Activated naive CD4-positive, alpha-beta T cell treated with anti-CD3 and anti-CD28 coated beads for 36 hours (primary cell): ENCODE measurements at places on chromosomes 6 and 20. TPM values are rescaled to one million over a fixed set of nuclear protein-coding genes. Genes with fewer than 3 reads are reported as not detected.

The CLVS2 gene
- total RNA-seq, result not detected

The SLA2 gene
- 44.1 TPM for total RNA-seq

The WFDC5 gene
- not detected for total RNA-seq

- no peak for DNase-seq
These were observed 99.2 kb downstream of the VEGFA start for GRCh38 chr6:43869079-43869710.

The ABHD12 gene
- 13.0 TPM for total RNA-seq

The CALHM5 gene
- not detected for total RNA-seq

The BLOC1S5 gene
- total RNA-seq, result 22.2 TPM

DNA sequence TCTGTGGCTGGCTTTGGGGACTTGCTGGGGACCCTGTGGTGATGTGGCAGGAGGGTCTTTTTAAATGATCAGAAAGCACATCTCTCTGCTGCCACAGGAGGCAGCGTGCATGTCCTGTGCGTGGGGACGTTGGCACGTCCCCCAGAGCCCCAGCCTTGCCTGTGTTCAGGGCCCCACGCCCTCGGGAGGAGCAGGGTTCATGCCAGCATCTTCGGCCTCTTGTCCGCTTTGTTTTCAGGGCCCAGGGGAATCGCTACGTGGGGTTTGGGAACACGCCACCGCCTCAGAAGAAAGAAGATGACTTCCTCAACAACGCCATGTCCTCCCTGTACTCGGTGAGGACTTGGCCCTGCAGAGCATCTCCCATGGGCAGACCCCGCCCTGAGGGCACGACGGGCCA, 6.0 kb downstream of the ARFGAP1 start:
- DNase-seq, result no peak

GRCh38 chr6:11667876-11668275, 110.7 kb downstream of the ADTRP start:
- DNase-seq, result no peak

The IMPG1 gene
- not detected for total RNA-seq

The PEX6 gene
- 17.1 TPM for total RNA-seq

DNA sequence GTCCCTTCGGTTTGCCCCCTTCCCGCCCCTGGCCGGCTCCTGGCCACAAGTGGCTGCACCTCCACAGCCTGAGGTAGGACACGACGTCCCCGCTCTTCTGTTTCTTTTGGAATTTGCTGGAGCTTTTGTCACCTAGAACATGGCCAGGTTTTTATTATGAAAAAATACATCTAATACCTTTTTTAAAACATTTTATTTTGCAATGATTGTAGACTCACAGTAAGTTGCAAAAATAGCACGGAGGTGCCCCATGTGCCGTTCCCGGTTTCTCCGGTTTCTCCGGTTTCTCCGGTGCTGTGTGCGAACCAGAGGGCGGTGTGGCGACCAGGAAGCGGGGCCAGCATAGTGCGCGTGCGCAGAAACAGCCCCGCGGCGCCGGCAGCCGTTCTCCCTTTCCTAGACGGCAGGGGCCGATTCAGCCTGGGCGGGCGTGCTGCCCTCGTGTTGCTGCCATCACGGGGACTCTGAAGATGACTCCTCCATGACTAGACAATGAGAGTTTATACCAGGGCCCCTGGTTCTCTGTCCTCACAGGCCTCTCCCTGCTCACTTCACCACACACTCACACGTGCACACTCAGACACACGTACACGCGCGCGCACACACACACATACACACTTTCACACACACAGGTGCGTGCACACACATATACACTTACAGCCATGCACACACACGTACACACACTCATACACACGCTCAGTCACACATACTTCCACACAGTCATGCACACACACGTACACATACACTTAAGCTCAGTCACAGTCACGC, 102.1 kb downstream of the TMEM242 start:
- DNase-seq, result peak; percentile 91

- peak; percentile 81 for DNase-seq
These were observed 265.0 kb downstream of the ADGRG6 start for GRCh38 chr6:142566628-142567396.

GRCh38 chr20:23257848-23258746, 92.5 kb upstream of the NXT1 start:
- no peak for DNase-seq

GRCh38 chr20:11429889-11430519, 487.7 kb upstream of the BTBD3 start:
- no peak for DNase-seq

- DNase-seq, result no peak
These were observed 268.6 kb downstream of the FOXA2 start for GRCh38 chr20:22315771-22316170.

The COX4I2 gene
- total RNA-seq, result not detected

DNA sequence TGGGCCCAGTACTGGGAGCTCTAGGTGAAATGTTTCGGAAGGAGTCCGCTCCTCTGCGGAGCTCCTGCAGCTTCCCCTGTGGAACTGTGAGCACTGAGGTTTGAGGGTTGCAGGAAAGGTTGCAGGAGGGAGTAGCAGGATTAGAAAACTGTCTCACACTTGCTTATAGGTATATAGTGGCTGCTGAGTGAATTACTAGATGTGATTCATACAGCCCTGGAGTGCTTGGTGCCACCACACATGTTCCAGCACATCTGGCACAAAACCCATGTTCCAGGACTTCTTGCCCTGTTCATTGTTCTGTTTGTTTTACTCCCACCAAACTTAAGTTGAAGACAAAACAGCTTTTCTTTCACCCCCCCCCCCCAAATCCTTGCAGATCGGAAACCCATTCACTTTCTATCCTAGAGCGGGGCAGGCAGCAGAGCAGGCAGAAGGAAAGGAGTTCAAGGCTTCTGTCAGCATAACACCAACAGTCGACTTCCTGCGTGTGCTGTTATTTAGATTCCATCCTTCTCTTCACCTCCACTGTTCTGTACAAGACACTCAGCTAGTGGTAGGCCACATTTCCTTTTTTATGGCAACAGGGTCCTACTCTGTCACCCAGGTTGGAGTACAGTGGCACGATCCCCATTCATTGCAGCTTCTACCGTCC, 669 bp upstream of the PEX6 start:
- DNase-seq, result no peak

GRCh38 chr6:93447874-93448273, 28.5 kb upstream of the EPHA7 start:
- DNase-seq, result no peak

The SCUBE3 gene
- total RNA-seq, result not detected

The PNLDC1 gene
- total RNA-seq, result not detected

GRCh38 chr6:124854338-124854922, 107.8 kb upstream of the RNF217 start:
- no peak for DNase-seq

DNA sequence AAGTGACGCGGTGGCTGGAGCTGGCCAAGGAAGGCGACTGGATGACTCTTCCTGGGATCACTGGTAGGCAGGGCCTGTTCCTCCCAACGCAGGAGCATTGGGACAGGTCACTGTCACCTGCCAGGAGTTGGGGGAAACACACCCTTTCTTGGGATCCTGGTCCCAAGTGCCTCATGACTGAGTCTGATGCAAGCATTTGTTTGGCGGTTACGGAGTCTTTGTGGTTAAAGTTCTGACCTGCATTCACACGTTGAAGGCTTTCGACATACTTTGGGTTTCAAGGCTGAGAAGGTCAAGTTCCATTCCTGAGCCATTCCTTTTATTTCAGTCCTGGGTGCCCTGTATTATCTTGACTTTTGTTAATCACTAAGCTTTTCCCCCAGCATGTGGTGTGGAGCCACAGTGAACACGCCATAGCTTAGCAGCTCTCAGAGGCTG, 6.0 kb downstream of the PNLDC1 start:
- DNase-seq, result no peak

The ATF6B gene
- total RNA-seq, result 69.4 TPM

DNA sequence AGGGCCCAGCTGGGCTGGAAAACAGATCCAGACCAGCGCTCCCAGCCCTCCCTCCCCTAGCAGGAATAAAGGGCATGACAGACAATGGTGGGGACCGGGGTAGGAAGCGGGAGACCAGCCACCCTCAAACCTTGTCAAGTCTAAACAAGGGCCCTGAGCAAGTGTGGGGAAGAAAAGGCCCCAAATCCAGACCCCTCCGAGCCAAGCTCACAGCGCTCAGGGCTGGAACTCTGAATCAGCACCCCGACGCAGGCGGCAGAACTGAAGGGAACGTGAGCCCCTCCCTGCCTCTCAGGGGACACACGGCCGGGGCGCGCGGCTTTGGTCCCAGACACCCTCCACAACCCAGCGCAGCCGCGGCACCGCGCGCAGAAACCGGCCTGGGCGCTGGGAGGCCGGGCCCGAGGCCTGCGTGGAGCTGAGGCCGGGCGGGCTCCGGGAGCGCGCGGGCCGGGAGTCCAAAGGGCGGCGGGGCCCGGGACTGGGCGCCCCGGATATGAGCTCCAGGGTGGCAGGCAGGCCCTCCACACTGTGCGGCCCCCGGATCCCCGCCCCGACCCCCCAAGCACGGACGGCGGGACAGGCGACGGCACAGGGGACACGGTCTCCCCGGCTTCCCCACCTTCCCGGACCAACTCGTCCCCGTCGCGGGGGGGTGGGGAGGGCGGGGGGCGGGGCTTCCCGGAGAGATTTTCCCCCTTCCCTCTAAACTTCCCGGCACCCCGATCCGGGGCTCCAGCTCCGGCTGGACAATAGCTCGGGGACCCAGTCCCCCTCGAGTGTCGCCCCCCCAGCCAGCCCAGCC, 641 bp downstream of the TEAD3 start:
- DNase-seq, result no peak

DNA sequence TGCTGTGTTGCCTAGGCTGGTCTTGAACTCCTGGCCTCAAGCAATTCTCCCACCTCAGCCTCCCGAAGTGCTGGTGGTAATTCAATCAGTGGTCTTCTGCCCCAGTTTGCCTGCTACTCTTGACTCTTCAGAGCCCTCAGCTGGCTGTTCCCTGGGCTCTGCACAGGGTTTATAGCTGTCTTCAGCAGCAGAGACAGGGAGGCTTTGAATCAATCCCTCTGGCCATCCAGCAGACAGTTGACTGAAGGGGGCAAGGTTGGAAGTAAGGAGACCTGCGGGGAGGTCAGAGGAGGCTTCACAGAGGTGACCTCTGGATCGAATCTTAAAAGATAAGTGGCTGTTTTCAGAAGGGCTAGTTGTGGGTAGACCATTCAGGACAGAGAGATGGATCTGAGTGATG, 26.0 kb upstream of the KIF3B start:
- DNase-seq, result peak; percentile 20

The NKAIN2 gene
- not detected for total RNA-seq

DNA sequence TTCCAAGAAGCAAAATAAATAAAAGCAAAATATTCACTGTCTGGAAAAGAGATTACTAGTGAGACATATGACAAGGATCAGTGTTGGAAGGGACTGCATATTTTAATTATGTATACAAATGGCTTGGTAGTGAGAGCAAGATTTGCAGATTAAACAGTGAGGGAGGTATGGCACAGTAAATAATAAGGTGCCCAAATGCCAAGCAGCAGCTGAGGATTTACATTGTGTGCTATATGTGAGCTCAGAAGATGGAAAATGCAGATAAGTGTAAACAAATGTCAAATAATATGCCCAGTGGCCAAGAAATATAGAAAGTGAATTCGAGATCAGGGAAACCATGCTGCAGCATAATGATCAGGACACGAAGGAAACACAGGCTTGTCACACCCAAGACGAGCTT, 173.8 kb upstream of the NRSN1 start:
- no peak for DNase-seq

The ACAT2 gene
- 92.4 TPM for total RNA-seq

The YIPF3 gene
- 26.2 TPM for total RNA-seq

The BPIFB4 gene
- not detected for total RNA-seq
